NCI-H2081 treated with DMSO at 0.1 percent for 48 hours (cell line): ENCODE measurements at places on chromosomes 6 and 20.

- peak; percentile 81 for DNase-seq
Observed at GRCh38 chr6:84764332-84765049, at the start of gene TBX18. Gene TBX18, minus strand, starts transcription at chr6:84764598. Its CDS starts 417 bp downstream, at chr6:84764181.

DNA sequence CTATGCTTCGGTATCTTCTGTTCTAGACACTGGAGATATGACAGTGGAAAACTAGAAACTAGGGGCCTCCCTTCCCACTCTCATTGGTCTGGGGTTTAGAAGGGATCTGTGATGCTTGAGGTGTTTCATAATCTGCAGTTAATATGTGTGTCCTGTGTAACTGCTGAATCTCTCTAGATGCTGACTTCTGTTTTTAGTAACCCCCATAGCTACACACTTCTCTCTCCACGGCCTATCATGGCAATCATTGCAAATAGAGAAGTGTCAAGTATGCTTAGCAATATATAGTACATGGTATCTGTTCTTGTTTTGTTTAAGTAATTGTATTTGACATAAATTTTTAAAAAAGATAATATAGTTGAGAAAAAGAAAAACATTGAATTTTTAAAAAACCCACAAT lies 394.6 kb upstream of the MMS22L start:
- DNase-seq, result no peak

DNA sequence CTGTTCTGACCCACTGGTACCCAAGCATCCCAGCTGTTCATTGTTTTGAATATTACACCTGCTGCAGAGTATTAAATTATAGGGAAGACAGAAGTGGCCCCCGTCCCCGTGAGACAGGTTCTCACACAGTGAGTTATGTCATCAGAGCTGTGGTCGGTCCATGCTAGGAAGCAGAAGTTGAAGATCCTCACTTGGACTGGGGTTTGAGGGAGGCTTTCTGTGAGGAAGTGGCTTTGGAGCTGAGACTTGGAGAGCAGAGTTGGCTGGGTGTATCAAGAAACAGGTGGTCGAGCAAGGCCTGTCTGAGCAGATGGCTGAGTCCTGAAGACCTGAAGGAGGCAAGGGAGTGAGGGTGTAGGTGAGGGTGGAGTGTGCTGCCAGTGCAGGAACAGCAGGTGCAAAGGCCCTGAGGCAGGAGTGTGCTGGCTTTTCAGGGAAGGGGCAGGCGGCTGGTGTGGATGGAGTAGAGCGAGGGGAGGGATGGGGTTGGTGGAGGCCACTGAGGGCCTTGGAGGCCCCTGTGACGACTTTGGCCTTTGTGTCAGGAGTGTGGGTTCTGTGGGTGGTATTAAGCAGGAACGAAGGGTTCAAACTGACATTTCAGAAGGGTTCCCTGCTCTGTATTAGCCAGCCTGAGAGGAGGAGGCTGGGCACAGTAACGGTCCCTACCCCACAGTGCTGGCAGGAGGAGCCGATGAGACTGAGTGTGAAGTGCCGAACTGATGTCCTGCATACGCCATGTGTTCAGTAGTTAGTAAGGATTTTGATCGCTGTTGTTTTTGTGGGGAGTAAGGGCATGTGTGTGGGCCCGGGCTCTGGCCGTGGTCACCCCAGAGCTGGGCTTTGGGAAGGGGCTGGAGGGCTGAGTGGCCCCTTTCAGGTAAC lies 11.8 kb downstream of the SRC start:
- no peak for DNase-seq

- DNase-seq, result no peak
Observed at GRCh38 chr6:3455569-3456394, 1.1 kb downstream of the SLC22A23 start.

DNA sequence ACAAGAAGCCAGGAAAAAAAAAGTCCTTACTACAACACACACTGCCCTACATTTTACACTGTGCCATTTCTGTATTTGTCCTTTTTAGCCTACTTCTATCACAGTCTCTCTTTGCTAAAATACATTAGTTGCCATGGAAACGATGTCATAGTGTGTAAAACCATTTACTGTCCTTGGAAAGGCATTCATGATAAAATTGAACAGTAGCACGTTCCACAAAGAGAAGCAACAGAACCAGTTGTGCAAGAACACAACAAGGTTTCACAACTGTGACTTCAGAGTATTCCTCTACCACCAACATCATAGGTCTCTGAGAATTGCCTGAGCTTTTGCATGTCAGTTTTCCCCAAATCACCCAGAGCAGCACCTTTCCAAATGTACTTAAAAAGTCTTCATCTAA lies 20.5 kb downstream of the FYN start:
- DNase-seq, result no peak

GRCh38 chr20:2771631-2772080 lies 28.8 kb downstream of the CPXM1 start:
- no peak for DNase-seq

DNA sequence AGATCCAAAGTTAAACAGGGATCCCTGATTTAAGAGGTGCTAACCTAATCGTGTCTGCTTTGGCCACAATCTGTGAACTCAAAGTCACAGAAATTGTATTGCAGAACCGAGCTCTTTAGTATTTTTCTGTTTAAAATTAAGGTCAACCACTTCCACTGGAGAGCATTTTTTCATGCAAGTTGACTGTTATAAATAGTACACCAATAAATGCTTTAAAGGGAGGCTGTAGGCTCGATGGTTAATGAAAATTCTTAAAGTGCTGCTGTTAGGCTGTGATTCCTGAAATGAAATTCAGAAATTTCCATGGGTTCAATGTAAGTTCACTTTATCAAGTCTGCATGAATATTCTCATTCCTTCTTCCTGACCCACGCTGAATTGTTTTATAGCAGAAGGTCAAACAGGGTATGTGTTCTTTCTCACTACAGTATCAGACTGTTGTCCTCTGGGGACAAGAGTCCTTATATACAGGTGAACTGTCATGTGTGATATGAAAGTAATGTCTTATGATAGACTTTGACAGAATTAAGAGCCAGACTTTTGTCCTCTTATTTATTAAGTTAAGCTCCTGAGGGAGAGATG lies 92.5 kb upstream of the HDGFL1 start:
- no peak for DNase-seq

- DNase-seq, result no peak
Observed at GRCh38 chr20:23161244-23161891, 75.2 kb upstream of the CD93 start.

- no peak for DNase-seq
Observed at GRCh38 chr6:33160728-33161344, 31.4 kb downstream of the COL11A2 start.

- DNase-seq, result no peak
Observed at GRCh38 chr20:32670773-32671455, 2.8 kb downstream of the C20orf203 start.

DNA sequence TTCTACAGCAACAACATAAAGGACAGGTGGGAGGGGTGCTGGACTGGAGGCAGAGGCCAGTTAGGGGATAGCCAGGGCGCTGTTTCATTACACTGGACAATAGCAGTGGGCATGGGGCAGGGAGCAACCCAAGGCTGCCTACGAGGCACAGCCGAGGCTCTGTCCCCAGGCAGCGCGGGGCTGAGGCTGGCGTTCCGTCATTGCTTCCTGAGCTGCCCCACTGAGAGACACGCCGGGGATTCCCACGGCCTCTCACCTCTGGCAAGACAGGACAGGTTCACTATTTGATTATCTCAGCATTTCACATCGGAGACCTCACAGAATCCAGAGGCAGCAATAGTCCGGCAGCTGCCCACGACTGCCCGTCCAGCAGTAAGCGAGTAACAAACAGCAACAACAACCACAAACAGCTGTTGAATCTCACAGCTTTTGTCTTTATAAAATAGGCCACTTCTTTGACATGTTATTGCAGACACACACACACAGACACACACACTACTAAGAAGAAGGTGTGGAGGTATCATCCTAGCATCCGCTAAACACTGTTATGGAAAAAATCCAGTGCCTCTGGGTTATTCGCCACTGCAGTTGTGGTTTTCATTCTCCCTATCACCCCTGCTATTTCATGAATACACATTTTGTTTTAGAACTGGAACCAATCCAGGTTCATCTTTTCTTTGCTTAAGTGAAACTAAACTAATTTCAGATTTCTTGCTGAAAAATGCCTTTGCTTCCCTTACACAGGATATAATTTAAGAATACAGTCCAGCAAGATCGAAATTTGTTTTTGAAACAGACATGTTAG lies 19.5 kb downstream of the KIF25 start:
- no peak for DNase-seq

DNA sequence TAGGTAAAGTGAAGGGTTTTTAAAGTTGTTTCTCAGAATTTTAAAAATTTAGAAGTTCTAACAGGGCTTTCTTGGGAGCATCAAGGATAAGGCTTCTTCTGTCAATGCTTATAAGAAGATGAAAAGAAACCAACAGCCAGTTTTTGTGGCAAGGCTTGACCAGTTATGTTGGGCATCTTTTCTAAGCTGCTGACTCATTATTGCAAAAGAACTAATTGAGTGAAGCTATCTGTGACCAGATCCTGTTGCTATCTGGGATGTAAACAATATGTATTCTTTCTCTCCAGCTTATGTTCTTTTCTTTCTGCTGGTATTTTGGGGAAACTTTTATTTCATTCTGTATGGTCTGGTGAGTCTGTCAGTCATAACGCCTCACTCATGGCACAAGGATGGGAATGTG lies 643.8 kb downstream of the HDGFL1 start:
- no peak for DNase-seq

GRCh38 chr20:37558779-37559178 lies 31.1 kb upstream of the BLCAP start:
- DNase-seq, result no peak

DNA sequence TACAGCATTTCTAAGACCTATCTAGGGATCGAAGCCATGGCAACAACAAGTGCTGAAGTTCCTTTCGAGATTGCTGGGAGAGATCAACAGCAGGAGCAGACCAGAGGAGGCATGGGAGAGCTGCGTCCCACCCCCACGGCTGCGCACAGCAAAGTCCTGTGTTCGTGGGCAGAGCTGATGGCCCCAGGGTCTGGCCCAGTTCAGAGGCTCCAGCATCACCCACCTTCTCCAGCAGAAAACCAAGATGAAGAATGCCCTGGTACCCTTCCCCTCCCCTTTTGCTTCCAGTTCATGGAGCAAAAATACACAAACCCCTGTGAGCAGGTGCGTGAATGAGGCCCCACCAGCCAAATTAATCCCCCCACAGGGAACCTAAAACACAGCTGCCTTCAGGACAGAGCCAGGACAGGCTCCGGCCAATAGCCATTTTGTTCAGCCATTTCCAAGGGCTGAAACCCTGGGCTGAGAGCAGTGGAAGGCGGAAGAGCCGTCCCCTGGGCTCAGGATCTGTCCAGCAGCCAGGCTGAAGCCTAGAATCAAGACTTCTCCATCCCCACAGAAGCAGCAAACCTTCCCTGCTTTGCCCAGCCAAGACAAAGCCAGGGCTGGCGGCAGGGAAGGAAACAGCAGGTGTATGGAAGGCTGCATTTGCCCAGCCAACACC lies 102.8 kb downstream of the PREX1 start:
- DNase-seq, result no peak

DNA sequence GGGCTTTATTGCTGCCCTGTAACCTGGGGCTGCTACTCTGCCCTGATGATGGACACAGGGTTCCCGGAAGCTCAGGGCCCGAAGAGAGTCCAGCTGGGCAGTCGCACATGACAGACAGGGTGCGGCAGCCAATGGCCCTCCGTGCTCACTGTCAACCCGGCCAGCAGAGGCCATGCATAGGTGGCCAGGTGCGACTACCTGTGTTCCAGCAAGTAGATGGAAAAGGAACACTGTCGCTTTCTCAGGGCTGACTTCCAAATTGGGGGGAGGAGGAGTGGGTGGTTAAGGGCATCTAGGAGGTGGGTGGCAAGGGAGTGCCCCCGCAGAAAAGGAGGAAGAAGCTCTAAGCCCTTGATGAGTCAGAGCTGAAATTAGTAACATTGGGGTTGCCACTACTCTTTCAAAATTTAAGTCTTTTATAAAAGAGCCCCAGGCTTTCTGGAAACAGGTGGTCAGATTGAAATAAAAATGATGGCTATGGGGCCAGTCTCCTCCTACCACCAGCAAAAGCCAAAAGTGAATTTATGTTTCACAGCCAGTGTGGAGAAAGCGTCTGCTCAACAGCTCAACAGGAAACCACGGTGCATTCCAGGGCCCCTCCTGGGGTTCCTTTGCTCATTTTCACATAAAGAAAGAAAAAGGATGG lies 2.3 kb upstream of the RAMACL start:
- no peak for DNase-seq

GRCh38 chr6:40125680-40126394 lies 191.6 kb upstream of the MOCS1 start:
- DNase-seq, result no peak

DNA sequence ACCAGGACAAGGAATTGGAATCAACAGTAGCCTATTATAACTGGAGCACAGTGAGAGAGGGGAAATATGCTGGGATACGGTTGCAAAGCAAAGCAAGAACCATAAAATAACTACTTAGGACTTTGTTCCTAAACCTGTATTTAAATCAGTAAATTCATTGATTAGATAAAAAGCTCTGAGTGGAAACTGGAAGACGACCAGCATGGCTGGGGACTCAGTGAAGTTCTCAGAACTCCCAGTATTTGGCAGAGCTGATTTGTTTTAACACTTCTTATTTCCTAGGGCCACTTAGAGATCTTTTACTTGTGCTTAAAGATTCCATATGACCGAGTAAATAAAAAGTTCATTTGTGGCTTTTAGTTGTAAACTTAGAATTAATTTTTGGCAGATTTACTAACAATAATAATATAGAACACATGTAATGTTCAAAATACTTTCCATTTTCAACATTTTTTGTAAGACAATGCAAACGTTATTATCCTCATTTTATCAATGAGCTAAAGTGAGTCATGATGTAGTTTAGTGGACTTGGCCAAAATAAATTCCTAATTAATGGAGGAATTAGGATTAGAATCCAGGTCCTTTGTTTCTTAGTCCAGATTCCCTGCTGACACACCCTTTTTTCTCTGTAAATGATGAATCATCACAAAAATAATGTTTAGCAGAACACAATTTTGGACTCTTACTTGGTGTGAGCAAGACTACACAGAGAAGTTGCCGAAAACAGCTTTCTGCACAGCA lies 392.9 kb downstream of the GJA1 start:
- no peak for DNase-seq

- DNase-seq, result no peak
Observed at GRCh38 chr6:41073968-41074691, 1.4 kb downstream of the NFYA start.
